Daoy (cell line): ENCODE measurements at places on chromosomes 4 and X. TPM values are rescaled to one million over a fixed set of nuclear protein-coding genes. Genes with fewer than 3 reads are reported as not detected.

DNA sequence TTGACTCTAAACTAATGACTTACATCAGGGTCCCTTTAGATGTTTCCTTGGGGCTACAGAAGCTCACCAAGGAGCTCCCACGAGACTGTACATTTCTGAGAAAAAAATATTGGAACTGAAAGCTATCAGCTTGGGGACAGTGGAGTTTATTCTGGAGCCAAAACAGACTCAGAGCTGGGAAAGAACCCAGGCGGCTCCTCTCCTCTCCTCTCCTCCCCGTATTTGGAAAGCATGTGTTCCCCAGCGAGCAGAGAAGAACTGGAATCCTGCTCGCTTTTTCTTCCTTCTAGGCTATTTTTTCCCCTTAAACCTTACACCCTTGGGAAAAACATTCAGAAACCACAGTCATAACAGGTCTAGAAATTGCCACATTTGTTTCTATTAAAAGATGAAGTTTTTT is 4.3 kb upstream of the MAP7D3 start:
- DNase-seq: no peak

DNA sequence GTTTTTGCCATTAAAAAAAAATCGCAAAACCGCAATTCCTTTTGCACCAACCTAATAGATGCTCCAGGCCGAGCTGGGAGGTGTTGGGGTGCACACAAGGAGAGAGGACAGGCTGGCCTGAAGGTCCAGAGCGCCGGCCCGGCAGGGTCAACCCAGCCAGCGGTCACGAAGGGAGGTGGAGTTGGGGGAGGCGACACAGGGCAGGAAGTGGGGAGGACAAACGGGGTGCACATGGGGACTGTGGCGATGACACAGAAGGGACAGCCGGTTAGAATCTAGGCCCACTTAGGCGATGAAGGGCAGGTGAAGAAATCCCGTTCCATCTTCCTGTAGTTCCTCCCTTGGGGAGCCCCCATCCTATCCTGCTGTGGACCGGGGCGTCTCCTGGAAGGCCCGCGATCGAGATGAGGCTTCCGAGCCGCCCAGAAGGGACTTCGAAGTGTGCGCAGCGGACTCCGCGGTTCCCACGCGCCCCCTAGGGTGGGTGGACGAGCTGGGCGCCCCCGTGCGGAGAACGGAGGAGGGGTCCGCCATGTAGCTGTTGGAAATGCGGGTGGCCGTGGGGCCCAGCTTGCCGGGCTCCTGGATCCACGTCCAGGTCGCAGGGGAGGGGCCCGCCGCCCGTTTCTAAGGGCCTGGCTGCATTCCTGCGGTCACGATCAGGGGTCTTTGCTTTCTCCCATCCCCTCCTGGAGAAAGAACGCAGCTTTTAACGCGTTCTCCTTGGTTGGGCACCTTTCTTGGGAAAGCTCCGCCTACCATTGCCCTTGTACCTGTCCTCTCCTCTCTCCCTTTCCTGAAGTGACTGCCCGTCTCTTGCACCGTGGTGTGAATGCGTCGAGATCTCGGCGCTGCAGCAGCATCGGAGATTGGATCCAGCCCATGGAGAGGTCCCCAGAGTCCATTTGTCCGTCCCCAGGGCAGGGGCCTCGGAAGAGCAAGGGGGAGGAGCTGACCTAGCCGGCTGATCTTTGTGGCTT is 17.0 kb upstream of the HPF1 start:
- no peak for DNase-seq

DNA sequence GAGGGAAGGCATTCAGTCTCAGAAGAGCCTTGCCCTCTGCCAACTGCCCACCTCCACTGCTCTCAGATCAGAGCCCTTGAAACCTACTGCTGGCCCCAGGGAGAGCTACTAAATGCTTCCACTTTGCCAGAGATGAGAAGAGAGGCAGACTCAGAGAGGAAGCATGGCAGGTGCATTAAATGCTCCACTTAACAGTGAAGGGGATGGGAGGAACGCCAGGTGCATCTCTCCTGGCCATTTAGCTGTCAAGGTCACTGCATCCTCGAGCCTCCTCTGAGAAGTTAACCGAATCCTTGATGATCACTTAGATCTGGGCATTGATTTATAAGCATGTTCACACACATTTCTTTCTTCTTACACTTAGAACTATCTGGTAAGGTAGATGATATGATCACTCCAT is 15.0 kb downstream of the TRPC5 start:
- DNase-seq: no peak

- DNase-seq: no peak
Measured at GRCh38 chrX:78800114-78800513, 52.6 kb downstream of the LPAR4 start.

- peak; percentile 5 for DNase-seq
Measured at GRCh38 chr4:84597450-84597849, 14.5 kb downstream of the CDS1 start.

Gene SRPK3
- total RNA-seq: 0.11 and 0.54 TPM in 2 replicates

Gene GLA
- 74.7 and 78.8 TPM in 2 replicates for total RNA-seq

Gene PCYT1B
- total RNA-seq: 6.4 and 10.3 TPM in 2 replicates
